Midbrain (tissue), 1 donor: ENCODE measurements at places on chromosomes 4 and X.

- DNase-seq: no peak
Observed at GRCh38 chr4:89284828-89285227, 22.8 kb downstream of the GPRIN3 start.

- DNase-seq: no peak
Observed at GRCh38 chrX:45596188-45596808, 395.6 kb upstream of the DIPK2B start.

DNA sequence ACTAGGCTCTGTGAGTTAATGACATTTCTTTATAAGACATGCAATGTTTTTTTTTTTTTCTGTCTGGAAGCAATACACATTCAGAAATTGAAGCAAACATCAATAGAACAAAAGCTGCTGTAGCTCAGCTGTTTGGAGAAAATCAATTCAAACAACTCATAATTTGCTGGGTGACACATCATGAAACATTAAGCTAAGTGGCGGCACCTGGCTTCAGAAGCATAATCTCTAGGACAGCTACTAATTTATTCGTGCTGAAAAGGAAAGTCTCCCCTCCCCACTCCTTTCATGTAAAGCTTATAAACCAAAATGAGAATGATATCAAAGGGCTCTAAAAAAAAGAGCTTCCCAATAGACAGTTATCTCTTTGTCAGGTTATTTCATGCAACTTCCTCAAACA, 73.9 kb downstream of the LUZP4 start:
- DNase-seq: no peak

- DNase-seq: no peak
Observed at GRCh38 chr4:38504396-38504715, 159.6 kb upstream of the KLF3 start.
